ENCODE measurements at places on chromosomes 16 and 17. TPM values are rescaled to one million over a fixed set of nuclear protein-coding genes. Genes with fewer than 3 reads are reported as not detected.

- no peak for DNase-seq
Observed at GRCh38 chr17:73689596-73690275, 45.5 kb upstream of the SDK2 start.

Gene TBC1D26
- 2.8 TPM for total RNA-seq

Gene RABEP2
- 30.1 TPM for total RNA-seq

Gene IRX5
- 16.3 TPM for total RNA-seq

All from mesothelial cell of epicardium (in vitro differentiated cells).